ENCODE measurements at places on chromosomes 3 and 15. TPM values are rescaled to one million over a fixed set of nuclear protein-coding genes. Genes with fewer than 3 reads are reported as not detected.

The CHRNA7 gene
- total RNA-seq, result 0.10 TPM

The LRRC15 gene
- 47.7 TPM for total RNA-seq

The BCL6 gene
- 4.6 TPM for total RNA-seq

The RHO gene
- not detected for total RNA-seq

The WNT5A gene
- 15.6 TPM for total RNA-seq

The GOLGA6L7 gene
- total RNA-seq, result not detected

The CYP8B1 gene
- not detected for total RNA-seq
